ENCODE measurements at places on chromosomes 12 and 14.

DNA sequence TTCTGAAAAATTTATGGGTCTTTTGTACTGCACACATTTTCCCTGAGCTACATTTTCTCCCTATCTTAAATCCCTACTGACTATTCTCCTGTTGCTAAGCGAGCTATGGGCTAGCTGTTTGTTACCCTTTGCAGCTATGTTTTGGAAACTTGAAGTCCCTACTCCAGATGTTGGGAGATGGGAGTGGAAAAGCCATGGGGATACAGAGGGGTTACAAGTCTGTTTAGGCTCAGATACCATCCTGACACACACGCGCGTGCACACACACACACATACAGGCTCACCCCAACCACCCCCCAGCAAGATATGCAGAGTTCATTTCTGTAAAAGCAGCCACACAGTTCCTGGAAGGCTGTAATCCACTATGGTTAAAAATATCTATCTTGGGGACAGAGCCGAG, 15.8 kb downstream of the ATP5MC2 start:
- H3K4me1 ChIP-seq = peaks cover 14% of the 10 kb centered on the region
- H3K4me3 ChIP-seq = no peak overlapping the region
- no peaks in the 10 kb centered on the region for H3K27me3 ChIP-seq

- H3K4me3 ChIP-seq = no peak overlapping the region
- no peak overlapping the region for H3K27ac ChIP-seq
- H3K4me1 ChIP-seq = no peaks in the 10 kb centered on the region
- DNase-seq = no peak
- H3K36me3 ChIP-seq = no peaks in the 10 kb centered on the region
Observed at GRCh38 chr14:89493877-89494634, 77.0 kb upstream of the FOXN3 start.

DNA sequence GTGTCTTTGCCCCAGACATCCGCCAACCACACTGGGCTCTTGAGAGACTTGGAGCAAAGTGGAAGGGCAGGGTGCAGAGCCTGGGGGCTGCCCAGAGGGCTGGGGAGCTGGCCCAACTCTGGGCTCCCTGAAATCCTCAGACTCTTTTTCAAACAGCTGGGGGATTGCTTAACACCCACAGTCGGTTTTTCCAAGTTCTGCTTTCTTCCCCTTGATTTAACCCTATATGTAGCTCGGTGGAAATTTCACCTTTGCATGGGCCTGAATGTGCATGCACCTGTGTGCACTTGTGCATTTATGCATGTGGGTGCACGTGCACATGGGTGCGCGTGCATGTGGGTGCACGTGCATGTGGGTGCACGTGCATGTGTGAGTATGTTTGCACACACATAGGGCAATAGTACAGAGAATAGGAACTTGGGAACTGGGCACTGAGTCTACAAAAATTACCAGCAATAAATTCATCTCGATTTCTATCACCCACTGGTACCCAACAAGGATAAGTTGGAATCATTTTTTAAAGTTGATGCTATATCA, 52.3 kb upstream of the RFLNA start:
- no peak overlapping the region for H3K4me3 ChIP-seq
- no peaks in the 10 kb centered on the region for H3K36me3 ChIP-seq
- no peak overlapping the region for H3K27ac ChIP-seq
- no peaks in the 10 kb centered on the region for H3K27me3 ChIP-seq
- no peaks in the 10 kb centered on the region for H3K4me1 ChIP-seq

GRCh38 chr12:54032627-54033100, at the start of gene HOXC5:
Gene HOXC5 (plus strand): TSS chr12:54033050. CDS start chr12:54033123, 73 bp downstream.
- H3K27ac ChIP-seq = no peak within 1 kb of the TSS
- no peaks in the 10 kb centered on the region for H3K36me3 ChIP-seq
- peaks cover 79% of the 10 kb centered on the region for H3K27me3 ChIP-seq
- H3K4me1 ChIP-seq = no peaks in the 10 kb centered on the region
- H3K4me3 ChIP-seq = no peak within 1 kb of the TSS

DNA sequence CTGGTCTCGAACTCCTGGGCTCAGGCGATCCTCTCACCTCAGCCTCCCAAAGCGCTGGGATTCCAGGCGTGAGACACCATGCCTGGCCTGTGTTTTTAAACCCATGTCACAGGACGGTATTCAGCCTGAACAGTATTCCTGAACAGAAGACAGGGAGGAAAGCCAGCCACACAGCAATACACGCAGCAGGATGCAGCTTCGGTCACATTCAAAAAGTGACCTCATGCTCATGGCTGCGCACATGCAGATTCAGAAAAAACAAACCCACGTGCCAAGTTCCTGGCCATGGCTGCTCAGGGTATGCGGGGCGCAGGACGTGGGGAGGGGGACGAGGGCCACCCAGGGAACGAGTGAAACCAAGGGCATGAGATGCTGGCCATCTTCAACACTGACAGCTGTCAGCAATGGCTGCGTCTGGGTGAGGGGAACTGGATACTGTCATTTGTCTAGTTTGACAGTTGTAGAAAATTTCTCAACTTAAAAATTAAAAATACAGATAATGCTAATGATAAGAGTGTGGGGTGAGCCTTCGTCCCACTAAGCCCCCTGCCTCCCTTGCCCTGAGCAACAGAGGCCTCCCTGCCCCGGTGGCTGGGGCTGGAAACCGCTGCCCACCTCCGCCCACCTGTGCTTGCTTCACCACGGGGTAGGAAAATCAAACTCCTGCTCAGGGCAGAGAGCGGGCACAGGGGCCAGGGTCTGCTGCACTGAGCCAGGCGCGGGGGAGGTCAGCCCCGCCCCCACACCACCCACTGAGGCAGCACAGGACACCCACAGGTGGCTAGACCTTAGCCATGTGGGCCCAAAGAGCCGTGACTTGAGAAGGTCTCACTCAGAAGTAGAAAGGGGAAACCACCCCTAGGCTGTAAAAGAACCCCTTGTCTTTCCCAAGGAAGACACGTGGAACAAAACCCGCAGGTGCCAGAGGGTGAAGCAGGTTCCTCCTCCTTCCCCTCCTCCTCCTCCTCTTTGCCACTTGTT, 84.2 kb downstream of the SCARB1 start:
- H3K27ac ChIP-seq = no peak overlapping the region
- H3K27me3 ChIP-seq = no peaks in the 10 kb centered on the region
- peaks cover 5% of the 10 kb centered on the region for H3K36me3 ChIP-seq
- peaks cover 9% of the 10 kb centered on the region for H3K4me1 ChIP-seq

- no peak overlapping the region for H3K4me3 ChIP-seq
- no peak overlapping the region for H3K27ac ChIP-seq
- H3K27me3 ChIP-seq = no peaks in the 10 kb centered on the region
- H3K4me1 ChIP-seq = no peaks in the 10 kb centered on the region
- DNase-seq = no peak
Observed at GRCh38 chr12:2390850-2391390, 338.1 kb downstream of the CACNA1C start.

GRCh38 chr14:101632520-101632919, 71.2 kb downstream of the DIO3 start:
- H3K27me3 ChIP-seq = no peaks in the 10 kb centered on the region
- H3K36me3 ChIP-seq = no peaks in the 10 kb centered on the region
- no peak overlapping the region for H3K27ac ChIP-seq
- DNase-seq = no peak
- H3K4me1 ChIP-seq = peaks cover 2% of the 10 kb centered on the region

DNA sequence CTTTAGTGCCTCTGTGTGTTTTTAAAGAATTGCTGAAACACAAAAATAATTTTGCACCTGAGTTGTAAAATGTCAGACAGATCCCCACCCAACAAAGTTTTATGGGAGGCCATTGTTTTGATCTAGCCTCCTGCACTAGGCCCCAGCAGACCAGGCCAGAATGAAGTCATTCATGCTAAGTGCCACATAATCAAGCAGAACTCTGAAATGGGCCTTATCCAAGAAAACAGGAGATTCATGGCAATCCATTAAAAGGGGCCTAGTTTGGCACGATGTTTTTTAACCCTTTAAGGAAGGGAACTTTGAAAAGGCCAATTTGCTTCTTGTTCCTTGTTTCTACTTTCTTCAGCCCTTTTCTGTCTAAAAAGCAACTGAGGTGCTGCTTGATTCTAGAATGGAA, 260.9 kb downstream of the ITPR2 start:
- no peaks in the 10 kb centered on the region for H3K27me3 ChIP-seq
- no peaks in the 10 kb centered on the region for H3K4me1 ChIP-seq
- H3K27ac ChIP-seq = no peak overlapping the region
- no peak for DNase-seq

DNA sequence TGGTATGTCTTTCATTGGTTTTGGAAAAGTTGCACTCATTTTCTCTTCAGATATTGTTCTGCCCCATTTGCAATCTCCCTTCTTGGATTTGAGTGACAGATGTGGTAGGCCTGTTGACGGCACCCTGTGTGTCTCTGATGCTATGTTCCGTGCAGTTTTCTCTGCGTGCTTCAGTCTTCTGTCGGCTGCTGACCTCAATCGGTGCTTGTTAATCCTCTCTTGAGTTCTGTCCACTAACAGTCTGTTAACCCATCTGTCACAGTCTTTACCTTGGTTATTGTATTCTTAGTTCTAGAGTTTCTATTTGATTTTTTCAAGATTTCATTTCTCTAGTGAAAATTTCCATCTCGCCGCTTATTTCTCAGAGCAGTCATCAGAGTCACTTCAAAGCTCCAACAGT, 20.7 kb upstream of the PLD4 start:
- no peak for DNase-seq
- no peaks in the 10 kb centered on the region for H3K36me3 ChIP-seq
- H3K4me1 ChIP-seq = no peaks in the 10 kb centered on the region
- H3K27ac ChIP-seq = no peak overlapping the region
- peaks cover 11% of the 10 kb centered on the region for H3K27me3 ChIP-seq

DNA sequence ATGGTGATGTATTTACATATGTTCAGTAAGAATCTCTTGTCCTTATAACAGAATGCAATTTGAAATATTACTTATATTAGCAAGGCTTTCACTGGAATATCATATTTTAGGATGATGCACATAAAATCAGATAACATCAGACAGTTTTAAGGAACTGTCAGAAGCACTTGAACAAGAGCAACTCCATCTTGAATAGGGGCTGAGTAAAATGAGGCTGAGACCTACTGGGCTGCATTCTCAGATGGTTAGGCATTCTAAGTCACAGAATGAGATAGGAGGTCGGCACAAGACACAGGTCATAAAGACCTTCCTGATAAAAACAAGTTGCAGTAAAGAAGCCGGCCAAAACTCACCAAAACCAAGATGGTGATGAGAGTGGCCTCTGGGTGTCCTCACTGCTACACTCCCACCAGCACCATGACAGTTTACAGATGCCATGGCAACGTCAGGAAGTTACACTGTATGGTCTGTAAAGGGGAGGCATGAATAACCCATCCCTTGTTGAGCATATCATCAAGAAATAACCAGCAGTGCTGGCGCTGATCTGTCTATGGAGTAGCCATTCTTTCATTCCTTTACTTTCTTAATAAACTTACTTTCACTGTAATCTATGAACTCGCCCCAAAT, 27.6 kb upstream of the ETV6 start:
- no peaks in the 10 kb centered on the region for H3K36me3 ChIP-seq
- H3K27ac ChIP-seq = no peak overlapping the region
- H3K4me3 ChIP-seq = no peak overlapping the region
- no peaks in the 10 kb centered on the region for H3K4me1 ChIP-seq
- peak; percentile 24 for DNase-seq

DNA sequence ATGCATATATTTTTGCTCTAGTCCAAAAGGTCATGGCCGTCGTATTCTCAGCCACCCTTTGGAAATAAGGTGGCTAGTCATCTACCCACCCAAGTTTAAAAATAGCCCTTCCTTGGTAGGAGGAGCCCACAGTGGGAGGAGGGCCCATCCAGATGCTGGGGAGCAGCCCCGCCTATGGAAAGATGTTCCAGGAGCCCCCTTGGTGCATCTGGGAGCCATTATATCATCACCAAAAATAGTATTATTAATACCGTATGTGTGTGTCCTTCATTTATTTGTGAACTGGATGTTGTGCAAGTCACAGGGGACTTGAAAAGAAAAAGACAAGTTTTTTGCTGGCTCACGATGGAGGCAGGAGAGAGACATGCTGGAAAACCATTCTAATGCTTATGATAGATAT, 34.0 kb downstream of the EMP1 start:
- H3K4me3 ChIP-seq = no peak overlapping the region
- DNase-seq = no peak
- no peaks in the 10 kb centered on the region for H3K27me3 ChIP-seq
- H3K27ac ChIP-seq = no peak overlapping the region
- peaks cover 3% of the 10 kb centered on the region for H3K4me1 ChIP-seq

DNA sequence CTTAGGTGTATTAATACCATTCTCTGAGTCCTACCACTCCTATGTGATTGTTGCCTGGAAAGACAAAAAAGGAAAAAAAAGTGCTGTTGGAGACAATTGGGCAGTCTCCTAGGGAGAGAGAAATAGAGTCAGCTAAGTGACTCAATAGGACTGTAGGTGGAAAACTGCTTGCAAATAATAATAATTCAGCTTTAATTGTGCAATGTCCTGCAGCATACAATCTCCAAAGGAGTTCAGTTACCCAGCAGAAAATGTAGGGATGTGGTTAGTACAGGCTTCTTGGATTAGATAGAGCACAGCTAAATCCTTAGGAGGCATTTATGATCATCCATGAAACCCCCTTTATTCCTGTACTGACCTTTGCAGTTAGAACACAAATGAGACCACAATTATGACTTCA, 3.0 kb upstream of the SRSF9 start:
- H3K36me3 ChIP-seq = no peaks in the 10 kb centered on the region
- H3K4me1 ChIP-seq = peaks cover 9% of the 10 kb centered on the region
- DNase-seq = no peak
- no peaks in the 10 kb centered on the region for H3K27me3 ChIP-seq

DNA sequence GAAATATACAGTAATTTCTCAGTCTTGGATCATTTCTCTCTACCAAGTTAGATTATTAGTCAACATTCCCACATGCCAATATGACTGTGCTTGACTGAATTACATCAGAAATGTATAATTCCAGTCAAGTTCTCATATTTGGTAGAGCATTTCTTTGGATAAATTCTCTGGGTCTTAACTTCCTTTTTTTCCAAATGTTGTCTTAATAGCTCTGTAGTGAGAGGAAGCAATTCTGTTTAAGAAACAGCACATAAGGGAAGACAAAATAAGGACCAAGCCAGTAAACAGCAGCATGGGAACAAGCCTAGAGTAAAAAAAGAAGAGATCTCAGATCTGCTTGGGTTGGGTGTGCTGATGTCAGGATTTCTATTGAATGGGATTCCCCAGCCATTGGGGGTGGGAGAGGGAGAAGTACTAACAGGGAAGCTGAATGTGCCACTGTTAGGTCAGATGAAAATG, 14.2 kb upstream of the DYRK2 start:
- H3K27ac ChIP-seq = no peak overlapping the region
- H3K4me1 ChIP-seq = peaks cover 2% of the 10 kb centered on the region
- H3K4me3 ChIP-seq = no peak overlapping the region
- DNase-seq = no peak
- peaks cover 9% of the 10 kb centered on the region for H3K27me3 ChIP-seq
- H3K36me3 ChIP-seq = no peaks in the 10 kb centered on the region

- H3K36me3 ChIP-seq = no peaks in the 10 kb centered on the region
- no peak overlapping the region for H3K27ac ChIP-seq
- H3K4me3 ChIP-seq = no peak overlapping the region
- no peaks in the 10 kb centered on the region for H3K27me3 ChIP-seq
Observed at GRCh38 chr12:124190312-124191023, 104.4 kb upstream of the RFLNA start.

GRCh38 chr14:61193476-61193875, 87.7 kb downstream of the TMEM30B start:
- H3K27me3 ChIP-seq = no peaks in the 10 kb centered on the region
- no peak overlapping the region for H3K4me3 ChIP-seq
- no peaks in the 10 kb centered on the region for H3K36me3 ChIP-seq
- no peak for DNase-seq
- peaks cover 6% of the 10 kb centered on the region for H3K4me1 ChIP-seq

GRCh38 chr14:101601606-101602465, 40.5 kb downstream of the DIO3 start:
- H3K36me3 ChIP-seq = no peaks in the 10 kb centered on the region
- no peak overlapping the region for H3K4me3 ChIP-seq
- H3K4me1 ChIP-seq = no peaks in the 10 kb centered on the region
- no peaks in the 10 kb centered on the region for H3K27me3 ChIP-seq
